ENCODE measurements at places on chromosomes 16 and 17. TPM values are rescaled to one million over a fixed set of nuclear protein-coding genes. Genes with fewer than 3 reads are reported as not detected.
A peak's percentile ranks its signal among the peaks of the same experiment; 100 is the strongest.

GRCh38 chr16:89444151-89444723 lies 46.1 kb downstream of the ANKRD11 start:
- no peak overlapping the region for H3K4me3 ChIP-seq
- no peaks in the 10 kb centered on the region for H3K36me3 ChIP-seq
- peaks cover 78% of the 10 kb centered on the region for H3K4me1 ChIP-seq
- H3K27me3 ChIP-seq, result no peaks in the 10 kb centered on the region
- H3K27ac ChIP-seq, result no peak overlapping the region

DNA sequence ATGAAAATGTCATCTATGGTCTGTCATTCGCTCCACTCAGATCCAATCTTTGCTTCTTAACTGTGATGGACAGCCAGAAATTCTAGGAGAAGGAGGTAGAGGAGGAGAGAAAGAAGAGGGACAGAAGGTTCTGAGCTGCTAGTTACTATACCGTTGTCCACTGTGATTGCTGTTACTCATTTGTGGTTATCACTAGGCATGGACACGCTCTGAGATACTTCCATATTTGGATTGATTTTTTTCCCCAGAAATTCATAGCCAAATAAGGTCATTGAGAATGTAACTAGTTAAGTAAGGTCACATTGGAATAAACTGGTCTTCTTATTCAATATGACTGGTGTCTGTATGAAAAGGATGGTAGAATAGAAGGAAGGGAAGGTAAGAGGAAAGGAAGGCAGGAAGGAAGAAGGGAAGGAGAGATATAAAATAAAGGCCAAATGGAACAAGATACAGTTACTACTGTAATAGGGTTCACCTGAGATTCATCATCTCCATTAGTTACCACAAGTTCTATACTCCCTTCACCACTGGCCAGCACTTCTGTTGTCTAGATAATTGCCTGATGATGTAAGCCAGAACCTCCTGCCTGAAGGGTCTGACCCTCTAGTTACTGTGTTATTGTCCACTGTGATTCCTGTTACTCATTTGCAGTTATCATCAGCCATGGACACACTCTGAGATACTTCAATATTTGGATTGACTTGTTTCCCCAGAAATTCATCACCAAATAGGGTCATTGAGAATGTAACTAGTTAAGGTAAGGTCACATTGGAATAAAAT lies 2.9 kb downstream of the KRTAP9-7 start:
- DNase-seq, result no peak
- H3K4me3 ChIP-seq, result no peak overlapping the region
- H3K4me1 ChIP-seq, result no peaks in the 10 kb centered on the region
- no peak overlapping the region for H3K27ac ChIP-seq
- peaks cover 27% of the 10 kb centered on the region for H3K27me3 ChIP-seq
- H3K36me3 ChIP-seq, result no peaks in the 10 kb centered on the region

DNA sequence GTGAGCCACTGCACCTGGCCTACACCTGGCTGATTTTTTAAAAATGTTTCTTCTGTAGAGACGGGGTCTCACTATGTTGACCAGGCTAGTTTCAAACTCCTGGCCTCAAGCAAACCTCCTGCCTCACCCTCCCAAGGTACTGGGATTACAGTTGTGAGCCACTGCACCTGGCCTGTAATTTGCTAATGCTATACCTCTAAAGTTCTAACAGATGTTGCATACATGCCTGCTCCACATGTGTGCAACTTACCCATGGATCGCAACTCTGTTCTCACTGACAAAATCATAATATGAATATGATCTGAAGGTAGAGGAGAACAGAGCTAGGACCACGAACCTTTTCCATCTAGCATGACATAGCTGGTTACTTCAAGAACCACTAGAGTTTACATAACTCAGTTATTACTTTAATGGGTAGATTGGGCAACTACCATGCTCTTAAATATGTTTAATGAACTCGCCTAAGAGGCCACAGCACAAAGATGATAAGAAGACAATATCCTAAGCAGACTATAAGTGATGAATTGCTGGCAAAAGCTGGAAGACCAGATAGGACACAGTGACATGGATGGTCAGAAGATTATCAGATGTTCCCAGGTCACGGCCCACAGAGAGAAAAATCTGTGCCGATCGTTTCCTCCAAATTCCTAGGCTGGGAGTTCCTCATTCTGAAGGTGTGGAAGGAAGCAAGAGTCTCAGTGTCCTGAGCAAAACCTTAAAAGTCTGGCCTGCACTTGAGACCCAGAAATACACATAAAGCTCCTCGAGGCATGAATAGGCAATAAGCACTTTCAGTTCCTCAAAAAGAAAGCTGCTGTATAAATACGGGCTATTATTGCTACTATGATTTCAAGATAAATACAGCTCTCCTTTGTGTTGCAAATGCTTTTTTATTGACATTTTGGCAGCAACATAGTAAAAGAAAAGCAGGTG lies 53.6 kb upstream of the ICAM2 start:
- no peak overlapping the region for H3K4me3 ChIP-seq
- no peaks in the 10 kb centered on the region for H3K27me3 ChIP-seq
- peaks cover 28% of the 10 kb centered on the region for H3K4me1 ChIP-seq

DNA sequence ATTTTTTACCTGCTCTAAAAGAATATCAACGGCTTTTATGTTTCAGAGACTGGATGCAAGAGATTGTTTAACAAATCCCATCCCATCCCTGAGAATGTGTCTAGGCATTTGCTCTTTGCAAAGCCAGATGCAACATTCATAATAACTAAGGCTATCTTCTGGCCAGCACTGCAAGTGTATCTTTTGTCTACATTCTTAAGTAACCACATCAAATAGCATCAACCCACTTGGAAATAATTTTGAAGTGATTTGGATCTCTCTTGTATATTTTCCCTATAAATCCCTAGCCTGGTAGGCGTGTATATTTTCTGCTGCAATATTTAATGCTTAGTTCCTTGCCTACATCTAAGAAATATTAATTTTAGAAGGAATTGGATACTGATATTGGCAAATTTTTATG lies 64.3 kb downstream of the PIGL start:
- H3K4me3 ChIP-seq, result no peak overlapping the region
- no peaks in the 10 kb centered on the region for H3K27me3 ChIP-seq
- peaks cover 12% of the 10 kb centered on the region for H3K36me3 ChIP-seq
- H3K27ac ChIP-seq, result no peak overlapping the region
- H3K4me1 ChIP-seq, result peaks cover 14% of the 10 kb centered on the region

DNA sequence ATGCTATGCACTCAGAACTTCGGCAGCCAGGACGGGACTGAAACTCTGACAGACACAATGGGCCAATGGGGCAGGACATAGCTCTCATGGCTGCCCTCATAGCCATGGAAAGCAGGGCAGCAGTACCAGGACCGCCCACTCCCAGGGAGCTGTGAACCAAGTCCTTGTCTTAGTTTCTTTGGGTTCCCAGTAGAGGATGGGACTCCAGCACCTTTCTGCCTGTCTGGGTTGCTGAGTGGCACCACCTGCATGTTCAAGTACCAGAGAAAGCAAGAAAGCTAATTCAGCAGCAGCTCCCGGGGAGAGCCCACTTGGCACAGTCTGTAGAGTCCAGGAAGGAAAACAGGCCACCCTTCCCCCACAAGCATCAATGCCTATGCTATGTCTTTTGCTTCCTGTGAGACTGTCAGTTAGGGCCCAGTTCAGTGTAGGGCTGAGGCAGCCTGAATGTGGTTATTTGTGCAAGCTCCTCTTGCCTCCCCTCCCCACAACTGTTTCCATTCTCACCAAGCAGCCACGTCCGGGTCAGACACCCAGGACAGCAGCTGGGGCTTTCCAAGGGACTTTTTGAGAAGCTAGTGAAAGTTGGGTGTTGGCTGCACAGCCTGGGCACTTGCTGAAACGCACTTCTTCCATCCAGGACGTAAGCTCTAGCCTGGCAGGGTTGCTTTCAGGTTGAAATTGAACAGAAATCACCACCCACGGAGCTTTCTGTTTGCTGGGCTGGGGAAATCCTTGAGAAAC lies 7.8 kb downstream of the SUPT4H1 start:
- H3K4me1 ChIP-seq, result peaks cover 90% of the 10 kb centered on the region
- no peaks in the 10 kb centered on the region for H3K27me3 ChIP-seq
- peaks cover 56% of the 10 kb centered on the region for H3K36me3 ChIP-seq
- peak overlapping the region; percentile 80 for H3K4me3 ChIP-seq
- H3K27ac ChIP-seq, result peak overlapping the region; percentile 100

- H3K4me3 ChIP-seq, result no peak overlapping the region
- H3K36me3 ChIP-seq, result peaks cover 19% of the 10 kb centered on the region
- H3K27ac ChIP-seq, result peak overlapping the region; percentile 68
These were observed 85.6 kb upstream of the NOL11 start for GRCh38 chr17:67632141-67632540.

- no peaks in the 10 kb centered on the region for H3K4me1 ChIP-seq
- peaks cover 11% of the 10 kb centered on the region for H3K27me3 ChIP-seq
- H3K27ac ChIP-seq, result no peak overlapping the region
- DNase-seq, result no peak
- no peaks in the 10 kb centered on the region for H3K36me3 ChIP-seq
These were observed 356.7 kb downstream of the SOX9 start for GRCh38 chr17:72477491-72477890.

- H3K27ac ChIP-seq, result no peak overlapping the region
- peaks cover 29% of the 10 kb centered on the region for H3K36me3 ChIP-seq
- no peaks in the 10 kb centered on the region for H3K27me3 ChIP-seq
- no peak for DNase-seq
- peaks cover 34% of the 10 kb centered on the region for H3K4me1 ChIP-seq
These were observed 2.6 kb downstream of the NUP88 start for GRCh38 chr17:5416901-5417300.

GRCh38 chr16:73147958-73148357 lies 100.0 kb upstream of the ZFHX3 start:
- no peaks in the 10 kb centered on the region for H3K36me3 ChIP-seq
- no peaks in the 10 kb centered on the region for H3K4me1 ChIP-seq
- H3K27me3 ChIP-seq, result peaks cover 9% of the 10 kb centered on the region
- H3K4me3 ChIP-seq, result no peak overlapping the region

GRCh38 chr17:72409405-72410002 lies 288.7 kb downstream of the SOX9 start:
- H3K27me3 ChIP-seq, result no peaks in the 10 kb centered on the region
- H3K36me3 ChIP-seq, result no peaks in the 10 kb centered on the region
- H3K4me1 ChIP-seq, result no peaks in the 10 kb centered on the region
- no peak overlapping the region for H3K4me3 ChIP-seq
- DNase-seq, result no peak

DNA sequence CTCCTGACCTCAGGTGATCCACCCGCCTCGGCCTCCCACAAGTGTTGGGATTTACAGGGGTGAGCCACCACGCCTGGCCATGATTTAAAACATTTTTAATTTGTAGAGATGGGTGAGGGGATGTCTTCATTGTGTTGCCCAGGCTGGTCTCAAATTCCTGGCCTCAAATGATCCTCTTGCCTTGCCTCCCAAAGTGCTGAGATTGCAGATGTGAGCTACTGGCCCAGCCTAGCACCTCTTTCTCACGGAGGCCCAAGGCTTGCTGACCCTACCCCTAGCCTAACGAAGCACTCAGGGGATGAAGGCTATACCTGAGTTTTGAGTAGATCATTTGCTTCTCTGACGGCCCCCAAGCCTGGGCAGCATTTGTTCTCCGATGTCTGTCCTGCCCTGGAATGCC lies 26.6 kb downstream of the UNK start:
- no peaks in the 10 kb centered on the region for H3K27me3 ChIP-seq
- DNase-seq, result no peak
- no peak overlapping the region for H3K4me3 ChIP-seq
- no peaks in the 10 kb centered on the region for H3K36me3 ChIP-seq
- H3K27ac ChIP-seq, result no peak overlapping the region

DNA sequence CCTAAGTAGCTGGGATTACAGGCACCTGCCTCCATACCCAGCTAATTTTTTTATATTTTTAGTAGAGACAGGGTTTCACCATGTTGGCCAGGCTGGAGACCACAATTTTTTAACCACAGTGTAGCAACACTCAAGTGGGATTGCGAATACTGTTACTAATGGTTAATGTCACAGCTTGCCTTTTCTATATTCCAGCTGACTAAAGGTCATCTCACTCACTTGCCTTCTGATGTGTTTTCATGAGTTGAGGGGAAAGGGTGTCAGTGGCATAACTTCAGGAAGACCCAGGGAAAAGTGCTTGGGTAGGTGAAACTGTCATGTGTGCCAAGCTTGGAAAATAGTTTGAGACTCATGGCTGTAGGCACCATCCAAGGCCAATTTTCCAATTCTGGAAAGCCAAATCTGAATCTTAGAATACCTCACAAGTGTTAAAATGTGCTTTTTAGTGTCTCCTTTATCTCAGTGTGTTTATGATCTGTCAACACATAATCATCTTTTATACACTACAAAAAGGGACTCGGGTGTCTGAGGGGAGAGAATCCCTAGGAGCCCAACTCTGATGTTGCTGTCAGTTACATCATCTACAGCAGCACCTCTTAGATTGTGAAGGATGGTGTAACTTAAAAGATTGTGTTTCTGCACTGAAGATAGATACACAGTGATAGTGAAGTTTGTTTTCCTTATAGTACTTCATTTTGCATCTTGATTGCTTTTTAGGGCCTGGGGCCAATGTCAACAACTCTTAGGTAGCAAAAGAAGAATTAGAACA lies 27.1 kb downstream of the OGFOD1 start:
- H3K4me3 ChIP-seq, result no peak overlapping the region
- no peak for DNase-seq
- H3K36me3 ChIP-seq, result peaks cover 24% of the 10 kb centered on the region
- peak overlapping the region; percentile 41 for H3K27ac ChIP-seq
- H3K27me3 ChIP-seq, result no peaks in the 10 kb centered on the region
- H3K4me1 ChIP-seq, result no peaks in the 10 kb centered on the region

DNA sequence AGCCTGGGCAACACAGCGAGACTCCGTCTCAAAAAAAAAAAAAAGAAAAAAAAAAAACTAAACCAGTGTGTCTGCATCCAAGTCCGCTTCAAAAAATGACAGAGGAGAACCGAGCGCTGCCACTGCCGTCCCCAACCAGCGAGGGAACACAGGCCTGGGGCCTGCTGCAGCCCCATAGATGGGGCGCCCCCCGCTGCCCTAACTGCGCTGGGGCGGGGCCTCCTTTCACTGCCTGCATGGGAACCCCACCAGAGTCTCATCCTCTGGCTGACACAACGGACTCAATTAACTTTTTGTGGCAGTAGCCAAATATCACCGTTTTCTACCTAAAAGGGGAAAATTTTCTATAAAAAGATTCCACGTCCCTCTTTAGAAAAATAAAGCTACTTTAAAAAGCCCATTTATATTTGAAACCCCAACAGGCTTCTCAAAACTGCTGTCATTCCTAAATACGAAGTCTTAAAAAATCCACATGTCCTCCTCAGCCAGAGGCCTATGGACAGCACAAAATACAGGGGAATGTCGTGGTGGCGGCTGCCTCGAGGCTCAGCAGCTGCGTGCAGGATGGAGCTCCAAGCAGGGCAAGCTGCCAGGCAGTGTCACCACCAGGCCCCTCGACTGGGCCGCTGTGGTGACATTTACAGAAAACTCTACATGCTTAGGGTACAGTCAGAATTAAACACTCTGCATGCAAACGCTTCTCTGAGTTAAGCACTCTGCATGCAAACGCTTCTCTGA lies 30.3 kb downstream of the KLHDC4 start:
- no peaks in the 10 kb centered on the region for H3K27me3 ChIP-seq
- peak overlapping the region; percentile 35 for H3K27ac ChIP-seq
- no peak for DNase-seq
- peaks cover 15% of the 10 kb centered on the region for H3K4me1 ChIP-seq
- H3K36me3 ChIP-seq, result peaks cover under 1% of the 10 kb centered on the region

FBXO39 gene
- total RNA-seq, result 0.55 TPM

PLA2G10 gene
- total RNA-seq, result not detected

ITGB3 gene
- total RNA-seq, result 0.39 TPM

HBM gene
- total RNA-seq, result not detected

KRTAP2-1 gene
- total RNA-seq, result not detected

AANAT gene
- total RNA-seq, result not detected

BCKDK gene
- 42.7 TPM for total RNA-seq

SLFN14 gene
- not detected for total RNA-seq
